ENCODE measurements at places on chromosomes 11 and 22.
A peak's percentile ranks its signal among the peaks of the same experiment; 100 is the strongest.

DNA sequence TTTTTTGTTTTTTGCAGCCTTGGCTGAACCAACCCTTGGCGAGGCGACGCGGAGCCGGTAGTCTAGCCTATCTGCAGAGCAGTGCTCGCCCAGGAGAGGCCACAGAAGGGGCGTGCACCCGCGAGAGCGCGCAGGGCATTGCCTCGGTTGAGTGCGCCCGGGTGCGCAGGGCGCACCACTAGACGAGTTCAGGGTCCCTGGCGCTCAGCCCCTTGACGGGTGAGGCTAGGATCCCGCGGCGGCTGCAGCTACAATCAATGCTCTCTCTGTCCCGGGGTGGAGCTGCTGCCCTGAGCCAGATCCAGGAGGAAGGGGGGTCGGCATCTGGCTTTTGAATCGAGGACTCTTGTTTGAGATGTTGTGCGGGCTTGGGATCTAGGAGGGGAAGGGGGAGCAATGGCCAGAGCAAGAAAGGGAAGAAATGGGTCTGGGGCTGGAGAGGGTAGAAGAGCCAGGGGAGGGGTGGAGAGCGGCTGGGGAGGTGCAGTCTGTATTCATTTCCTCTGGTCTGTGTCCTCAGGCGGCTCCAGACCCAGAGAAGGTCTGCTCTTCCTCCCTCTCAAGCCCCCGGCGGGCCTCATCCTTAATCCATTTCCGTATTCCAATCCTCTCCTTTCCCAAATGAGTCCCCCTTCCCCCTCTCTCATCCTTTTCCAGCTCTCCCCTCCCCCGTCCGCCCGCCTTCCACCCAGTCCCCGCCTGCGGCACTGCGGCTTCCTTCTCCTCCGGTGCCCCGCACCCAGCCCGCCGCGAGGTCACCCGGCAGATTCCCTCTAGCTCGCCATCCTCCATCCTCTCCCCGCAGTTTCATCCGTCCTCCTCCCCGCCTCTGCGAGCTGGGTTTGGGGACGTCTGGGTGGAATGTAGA, 797 bp downstream of the THY1 start:
- DNase-seq, result no peak

DNA sequence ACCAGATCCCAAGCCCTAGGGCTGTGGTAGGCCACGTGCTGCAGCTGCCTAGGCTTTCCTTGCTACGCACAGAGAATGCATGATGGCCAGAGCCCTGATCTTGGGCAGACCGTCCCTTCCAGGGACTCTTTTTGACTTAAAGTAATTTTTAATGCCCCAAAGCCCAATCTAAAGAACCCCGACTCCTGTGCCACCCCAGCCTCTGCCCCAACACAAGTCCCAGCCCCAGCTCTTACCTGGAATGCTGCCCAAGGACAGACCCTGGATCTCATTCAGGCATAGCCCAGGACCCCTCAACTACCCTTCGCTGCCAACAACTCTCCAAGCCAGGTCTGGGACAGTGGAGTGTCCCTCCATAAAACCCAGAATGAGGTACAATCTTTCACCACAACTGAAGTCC, 211.7 kb upstream of the B3GAT1 start:
- DNase-seq, result no peak

- no peak for DNase-seq
Observed at GRCh38 chr11:65389294-65389980, 3.0 kb downstream of the FRMD8 start.

DNA sequence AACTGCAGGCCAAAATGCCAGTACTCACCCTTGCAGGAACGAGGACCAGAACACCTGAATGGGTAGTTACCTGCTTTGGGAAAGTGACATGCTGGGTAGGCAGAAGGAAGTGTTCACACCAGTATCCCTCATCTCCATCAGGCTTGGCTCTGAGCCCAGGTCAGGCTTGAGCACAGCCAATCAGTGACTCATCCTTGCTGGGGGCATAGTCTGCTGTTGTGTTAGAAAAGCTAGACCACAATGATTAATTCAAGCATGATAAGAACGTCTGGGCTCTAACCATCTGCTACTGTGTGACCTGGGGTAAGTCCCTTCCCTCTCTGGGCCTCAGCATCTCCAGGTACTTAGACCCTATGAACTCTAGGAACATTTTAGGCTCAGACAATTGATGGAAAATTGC, 450.4 kb downstream of the MIAT start:
- peak; percentile 92 for DNase-seq

DNA sequence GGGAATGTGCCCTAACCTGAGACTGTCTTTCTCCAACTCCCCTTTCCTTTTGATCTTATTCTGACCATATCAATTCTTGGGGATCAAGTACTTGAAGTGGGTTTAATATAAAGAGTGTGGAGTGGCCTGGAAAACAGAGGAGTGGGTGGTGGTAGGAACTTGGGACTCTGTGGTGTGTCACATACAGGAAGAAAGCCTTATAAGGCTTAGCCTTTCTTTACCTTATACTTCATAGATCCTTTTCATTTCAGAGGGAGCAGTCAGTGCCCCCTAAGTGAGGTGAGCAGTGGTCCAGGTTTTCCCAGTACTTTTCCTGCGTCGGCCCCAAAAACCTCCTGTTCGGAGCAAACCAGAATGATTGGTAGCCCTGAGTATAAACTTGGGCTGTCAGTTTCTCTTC, 486 bp downstream of the OOSP1 start:
- DNase-seq, result no peak

DNA sequence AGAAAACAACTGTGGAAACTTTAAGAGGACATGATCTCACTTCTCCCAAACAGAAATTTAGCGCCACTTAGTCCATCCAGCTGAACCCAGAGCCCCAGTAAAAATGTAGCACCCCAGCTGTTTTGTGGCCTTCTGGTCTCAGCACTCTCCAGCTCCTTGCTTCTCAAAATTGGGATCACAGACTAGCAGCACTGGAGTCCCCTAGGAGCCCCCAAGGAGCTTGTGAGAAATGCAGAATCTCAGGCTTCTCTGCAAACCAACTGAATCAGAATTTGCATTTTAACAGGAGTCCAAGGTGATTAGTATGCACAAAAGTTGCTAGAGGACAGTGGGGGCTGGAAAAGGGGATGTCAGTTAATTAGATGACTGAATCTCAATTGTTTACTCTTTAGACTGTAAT, 89.8 kb upstream of the FIBIN start:
- no peak for DNase-seq

GRCh38 chr11:95778699-95779098, 10.9 kb downstream of the FAM76B start:
- DNase-seq, result no peak

GRCh38 chr11:15806217-15806616, 550.1 kb downstream of the SOX6 start:
- no peak for DNase-seq

DNA sequence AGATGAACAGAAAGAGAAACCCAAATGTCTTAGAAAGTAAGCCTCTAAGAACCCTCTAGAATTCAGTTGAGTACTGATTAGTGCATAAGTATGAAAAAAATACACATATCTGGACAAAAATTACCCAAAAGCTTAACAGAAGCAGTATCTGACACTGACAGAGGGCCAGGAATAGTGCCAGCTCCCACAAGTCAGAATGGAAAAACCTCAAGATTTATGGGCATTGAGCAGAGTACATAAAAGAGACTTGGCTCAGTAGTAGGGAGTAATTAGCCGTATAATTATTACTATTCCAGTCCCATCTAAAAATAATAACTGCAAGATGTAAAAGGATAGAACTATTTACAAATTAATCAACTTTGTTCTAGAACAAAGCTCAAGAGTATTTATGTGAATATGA, 834.5 kb downstream of the FAM181B start:
- no peak for DNase-seq

- DNase-seq, result peak; percentile 92
Observed at GRCh38 chr11:130772266-130773227, 143.7 kb downstream of the SNX19 start.

DNA sequence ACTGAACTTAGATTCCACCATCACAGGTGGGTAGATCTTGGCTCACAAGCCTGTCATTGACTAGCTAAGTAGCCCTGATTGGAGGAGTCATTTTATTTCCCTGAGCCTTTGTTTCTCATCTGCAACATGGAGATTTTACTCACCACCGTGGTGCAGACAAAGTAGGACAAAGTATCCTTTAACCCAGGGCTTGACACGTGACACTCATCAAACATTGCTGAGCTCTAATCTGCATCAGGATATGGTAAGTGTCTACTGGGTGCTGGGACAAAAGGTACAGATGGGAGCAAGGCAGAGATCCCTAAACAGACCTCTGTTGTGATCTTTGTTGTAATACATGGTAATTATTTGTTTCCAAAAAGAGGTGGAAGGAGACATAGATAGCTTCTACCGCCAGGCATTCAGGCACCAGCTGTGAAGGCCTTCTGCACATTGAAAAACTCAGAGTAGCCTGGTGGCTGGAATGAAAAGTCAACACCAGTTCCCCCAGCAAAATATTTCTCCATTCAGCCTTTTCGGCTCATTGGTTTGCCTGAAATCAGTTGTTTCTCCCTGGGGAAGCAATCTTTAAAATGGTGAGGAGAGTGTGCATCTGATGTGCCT, 18.3 kb upstream of the MICAL2 start:
- DNase-seq, result no peak

GRCh38 chr11:88414981-88415413, 77.5 kb upstream of the CTSC start:
- no peak for DNase-seq

DNA sequence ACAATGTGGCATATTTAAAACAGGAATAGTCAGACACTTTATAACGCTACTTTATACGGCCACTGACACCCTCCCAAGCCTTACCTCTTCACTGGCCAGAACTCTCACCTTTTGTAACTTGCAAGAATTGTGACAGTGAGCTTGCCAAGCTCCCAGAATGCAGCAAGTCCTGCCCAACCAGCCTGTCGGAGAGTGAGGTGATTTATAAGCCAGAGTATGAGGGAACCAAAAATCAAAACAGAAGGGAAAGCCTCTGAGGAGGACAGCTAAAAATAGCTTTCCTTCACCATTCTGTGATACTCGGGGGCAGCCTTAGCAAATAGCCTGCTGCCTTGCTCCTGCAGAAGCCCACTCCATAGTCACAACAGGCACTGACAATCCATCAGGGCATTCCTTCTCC, 229.7 kb downstream of the FAM76B start:
- no peak for DNase-seq

- DNase-seq, result no peak
Observed at GRCh38 chr22:45863981-45864751, 112.8 kb downstream of the WNT7B start.

DNA sequence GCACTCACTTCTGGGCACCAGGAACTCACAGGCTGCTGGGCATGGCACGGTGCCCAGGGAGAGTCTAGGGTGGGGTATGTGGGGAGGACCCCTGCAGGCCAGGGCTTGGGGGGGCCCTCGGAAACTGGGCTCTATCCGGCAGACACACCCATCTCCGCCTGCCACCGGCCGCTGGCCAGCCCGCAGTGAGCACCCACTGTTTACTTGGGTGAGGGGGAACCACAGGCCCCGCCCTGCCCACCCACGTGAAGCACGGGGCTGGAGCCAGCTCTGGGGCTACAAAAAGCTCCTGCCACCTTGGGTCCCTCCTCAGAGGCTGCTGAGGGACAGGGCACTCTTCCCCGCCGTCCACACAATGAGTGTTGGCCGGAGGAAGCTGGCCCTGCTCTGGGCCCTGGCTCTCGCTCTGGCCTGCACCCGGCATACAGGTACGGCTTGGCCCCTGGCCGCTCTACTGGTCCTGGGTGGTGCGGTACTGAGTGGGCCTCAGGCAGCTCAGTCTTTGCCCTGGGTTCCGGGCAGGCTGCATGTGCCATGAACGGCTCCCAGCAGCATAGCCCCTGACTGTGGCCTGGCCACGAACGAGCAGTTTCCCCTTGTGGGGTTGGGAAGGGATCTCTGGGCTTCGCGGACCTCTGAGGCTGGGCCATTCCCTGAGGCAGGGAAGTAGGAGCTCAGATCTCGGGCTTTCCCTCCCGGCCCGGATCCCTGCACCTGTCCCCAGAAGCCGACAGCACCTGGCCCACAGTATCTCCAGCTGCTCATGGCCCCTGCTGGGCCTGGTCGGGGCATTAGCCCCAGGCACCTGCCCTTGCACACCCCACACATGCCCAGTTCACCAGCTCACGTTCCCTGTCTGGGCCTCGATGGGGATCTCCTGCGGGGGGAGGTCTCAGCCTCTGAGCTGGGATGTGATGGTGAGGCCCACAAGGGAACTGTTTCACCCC, at the start of gene MUC5AC:
TSS of gene MUC5AC (plus strand) at position 309 of the 947 bp plus-strand sequence. CDS start at position 356, 47 bp downstream.
- DNase-seq, result no peak

DNA sequence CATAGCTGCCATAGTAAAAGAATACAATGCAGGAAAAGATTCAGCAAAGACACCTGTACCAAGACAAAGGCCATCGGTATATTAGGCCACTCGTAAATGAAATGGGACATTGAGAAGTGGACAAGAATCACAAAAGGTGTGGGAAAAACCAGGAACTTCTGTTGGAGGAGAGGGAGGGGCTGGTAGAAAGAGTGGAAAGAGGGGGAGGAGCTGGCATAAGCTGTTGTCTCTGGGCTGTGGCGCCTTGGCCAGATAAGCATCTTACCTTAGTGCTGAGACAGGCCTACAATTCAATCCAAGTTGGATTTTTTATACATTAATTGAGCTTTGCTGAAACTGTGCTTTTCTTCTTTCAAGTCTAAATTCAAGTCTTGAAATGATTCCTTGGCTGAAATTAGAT, 37.1 kb downstream of the ZNF202 start:
- no peak for DNase-seq
